Femur (tissue), 1 donor: ENCODE measurements at places on chromosomes 5 and 9.

- no peak for DNase-seq
Observed at GRCh38 chr5:133128066-133128465, 76.3 kb downstream of the HSPA4 start.

DNA sequence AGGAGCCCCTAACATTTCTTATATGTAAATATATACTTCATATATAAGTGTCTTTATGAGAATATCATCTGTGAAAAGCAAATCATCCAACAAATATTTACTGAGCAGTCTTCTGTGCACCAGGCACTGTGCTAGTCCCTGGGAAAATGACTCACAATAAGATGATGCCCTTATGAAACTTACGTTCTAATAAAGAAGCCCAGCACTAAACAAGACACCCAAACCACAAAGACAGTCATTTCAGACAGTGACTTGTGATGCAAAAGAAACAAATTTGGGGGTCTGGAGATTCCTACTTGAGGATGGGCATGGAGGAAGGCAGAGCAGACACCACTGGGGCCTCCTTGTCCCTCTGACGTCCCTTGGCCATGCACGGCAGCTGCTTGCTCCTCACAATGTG, 30.6 kb upstream of the PPP1R2B start:
- DNase-seq: no peak

GRCh38 chr5:79512471-79513307, 1.2 kb downstream of the HOMER1 start:
- DNase-seq: peak; percentile 30

GRCh38 chr5:55638051-55638450, 74.1 kb downstream of the SLC38A9 start:
- no peak for DNase-seq

DNA sequence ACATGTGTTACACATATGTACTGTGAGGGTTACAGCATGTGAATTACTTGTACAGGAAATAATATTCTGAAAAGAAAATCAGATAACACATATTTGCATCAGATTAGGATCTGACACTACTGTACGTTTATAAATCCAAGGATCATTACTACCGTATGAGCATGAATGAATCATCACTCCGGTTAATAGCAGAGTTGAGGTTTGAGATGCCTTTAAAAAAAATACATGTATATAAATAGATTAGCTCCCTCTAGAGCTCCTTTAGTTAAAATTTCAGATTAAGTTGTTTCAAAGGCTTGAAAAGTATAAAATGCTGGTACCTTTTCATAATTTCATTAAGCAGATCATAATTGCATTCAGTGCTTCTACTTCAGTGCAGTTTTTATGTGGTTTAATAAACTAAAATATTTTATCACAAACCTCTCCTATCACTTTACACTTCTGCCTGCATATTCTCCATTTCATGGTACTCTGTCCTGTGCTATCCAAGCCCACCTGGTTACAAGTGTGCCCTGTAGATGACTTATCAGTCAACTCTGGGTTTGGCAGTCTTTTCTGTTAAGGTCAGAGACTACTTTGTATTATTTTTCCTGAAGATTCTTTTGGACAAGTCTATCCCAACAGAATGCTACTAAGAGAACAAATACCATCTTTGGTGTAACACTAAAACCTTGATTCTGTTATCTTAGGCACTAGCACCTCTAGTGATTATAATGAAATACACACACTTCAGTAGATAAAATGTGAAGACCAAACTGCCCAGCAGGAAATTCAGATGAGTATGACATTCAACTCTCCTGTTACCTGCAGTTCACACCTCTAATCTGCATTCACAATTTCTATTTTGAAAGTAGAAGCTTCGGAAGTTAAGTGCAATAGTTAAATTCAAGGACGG, 48.0 kb upstream of the POU5F2 start:
- no peak for DNase-seq

DNA sequence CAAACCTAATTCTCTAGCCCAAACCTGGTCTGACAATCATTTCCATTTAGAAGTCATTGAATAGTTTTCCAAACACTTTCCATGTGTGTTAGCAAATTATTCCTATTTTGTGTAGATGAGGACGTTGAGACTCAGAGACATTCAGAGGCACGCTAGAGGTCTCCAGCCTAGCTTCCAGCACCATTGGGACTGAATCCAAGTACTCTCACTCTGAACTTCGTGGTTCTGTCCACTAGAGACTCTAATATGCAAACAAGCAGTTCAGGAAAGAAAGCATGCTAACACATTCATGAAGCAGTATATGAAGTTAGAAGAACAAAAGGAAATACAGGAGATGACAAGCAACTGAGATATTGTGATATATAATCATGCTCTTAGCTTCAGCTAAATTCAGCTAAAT, 354.8 kb downstream of the NTRK2 start:
- peak; percentile 55 for DNase-seq

DNA sequence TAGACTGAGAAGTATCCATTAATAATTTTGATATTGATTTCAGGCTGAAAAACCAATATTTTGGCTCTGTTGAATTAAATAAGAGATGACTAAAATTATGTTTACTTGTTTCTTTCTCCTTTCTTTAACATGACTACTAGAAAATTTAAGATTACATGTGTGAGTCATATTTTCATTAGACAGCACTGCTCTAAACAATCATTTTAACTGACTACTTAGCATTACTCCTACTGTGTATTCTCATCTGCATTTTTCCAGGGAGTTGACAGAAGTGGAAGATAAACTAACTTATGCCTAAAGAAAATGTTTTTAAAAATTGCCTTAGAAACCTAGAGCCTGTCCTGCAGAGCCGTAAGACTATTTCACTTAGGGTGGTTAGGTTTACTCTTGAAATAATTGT, 29.1 kb downstream of the TNC start:
- no peak for DNase-seq

GRCh38 chr5:55324815-55325418, 17.1 kb downstream of the MTREX start:
- DNase-seq: no peak

- peak; percentile 91 for DNase-seq
Observed at GRCh38 chr5:141476132-141476911, 556 bp downstream of the PCDHGC3 start.

- DNase-seq: no peak
Observed at GRCh38 chr5:154997746-154998145, 15.8 kb upstream of the KIF4B start.

- DNase-seq: no peak
Observed at GRCh38 chr5:40578501-40579451, 100.9 kb upstream of the PTGER4 start.

- DNase-seq: no peak
Observed at GRCh38 chr9:91555132-91555531, 131.5 kb upstream of the NFIL3 start.

- DNase-seq: no peak
Observed at GRCh38 chr9:95477441-95477840, 39.3 kb downstream of the PTCH1 start.

GRCh38 chr5:170112876-170113521, 7.3 kb downstream of the FOXI1 start:
- no peak for DNase-seq

GRCh38 chr5:119016125-119016774, 27.9 kb upstream of the DTWD2 start:
- DNase-seq: no peak

DNA sequence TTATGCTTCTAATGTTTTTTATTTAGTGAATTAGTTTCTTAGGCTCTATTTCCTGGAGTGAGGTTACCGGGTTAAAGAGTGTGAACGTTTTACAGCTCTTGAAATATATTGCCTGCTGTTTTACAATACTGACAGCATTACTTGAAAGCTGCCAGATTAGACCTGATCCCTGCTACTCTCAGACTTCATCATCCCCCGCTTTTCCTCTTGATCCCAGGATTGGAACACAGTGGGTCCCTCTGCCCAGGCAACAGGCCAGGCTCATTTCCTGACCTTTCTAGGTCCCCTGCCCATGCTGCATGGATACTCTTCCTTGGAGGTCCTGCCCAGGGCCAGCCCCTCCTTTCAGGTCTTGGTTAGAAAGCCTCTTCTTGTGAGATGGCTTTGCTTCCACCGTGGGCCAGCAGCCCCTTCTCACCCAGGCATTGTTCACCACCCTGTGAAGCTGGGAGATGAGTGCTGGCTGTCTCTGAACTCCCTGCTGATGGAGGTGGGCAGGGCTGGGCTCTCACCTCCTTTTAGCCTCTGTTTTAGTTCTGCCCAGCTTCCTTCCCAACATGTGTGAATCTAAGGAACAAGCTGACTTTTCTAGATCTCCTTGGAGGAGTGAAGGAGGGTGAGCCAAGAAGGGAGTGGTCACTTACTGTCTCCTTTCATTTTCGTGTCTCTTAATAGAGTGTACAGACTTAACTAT, 15.5 kb upstream of the FAM120AOS start:
- peak; percentile 37 for DNase-seq

- no peak for DNase-seq
Observed at GRCh38 chr9:114451707-114452031, 53.6 kb downstream of the WHRN start.

- DNase-seq: no peak
Observed at GRCh38 chr9:89888677-89889076, 283.9 kb downstream of the GADD45G start.

- no peak for DNase-seq
Observed at GRCh38 chr5:73673161-73673591, 47.2 kb downstream of the ARHGEF28 start.

DNA sequence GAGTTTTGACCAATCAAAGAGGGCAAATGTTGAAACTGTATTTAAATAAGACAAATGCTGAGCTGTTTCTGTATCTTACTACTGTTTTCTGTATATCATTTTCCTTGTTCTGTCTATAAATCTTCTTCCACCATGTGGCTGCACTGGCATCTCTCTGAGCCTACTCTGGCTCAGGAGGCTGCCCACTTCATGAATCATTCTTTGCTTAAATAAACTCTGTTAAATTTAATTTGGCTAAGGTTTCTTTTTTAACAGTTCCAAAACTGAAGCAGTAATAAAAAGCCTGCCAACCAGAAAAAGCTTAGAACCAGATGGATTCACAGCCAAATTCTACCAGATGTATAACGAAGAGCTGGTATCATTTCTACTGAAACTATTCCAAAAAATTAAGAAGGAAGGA, 40.2 kb upstream of the TAS2R1 start:
- DNase-seq: no peak

GRCh38 chr9:96126321-96126881, 175.6 kb downstream of the HSD17B3 start:
- DNase-seq: peak; percentile 34

GRCh38 chr5:376799-377325, 55.3 kb downstream of the AHRR start:
- peak; percentile 10 for DNase-seq

DNA sequence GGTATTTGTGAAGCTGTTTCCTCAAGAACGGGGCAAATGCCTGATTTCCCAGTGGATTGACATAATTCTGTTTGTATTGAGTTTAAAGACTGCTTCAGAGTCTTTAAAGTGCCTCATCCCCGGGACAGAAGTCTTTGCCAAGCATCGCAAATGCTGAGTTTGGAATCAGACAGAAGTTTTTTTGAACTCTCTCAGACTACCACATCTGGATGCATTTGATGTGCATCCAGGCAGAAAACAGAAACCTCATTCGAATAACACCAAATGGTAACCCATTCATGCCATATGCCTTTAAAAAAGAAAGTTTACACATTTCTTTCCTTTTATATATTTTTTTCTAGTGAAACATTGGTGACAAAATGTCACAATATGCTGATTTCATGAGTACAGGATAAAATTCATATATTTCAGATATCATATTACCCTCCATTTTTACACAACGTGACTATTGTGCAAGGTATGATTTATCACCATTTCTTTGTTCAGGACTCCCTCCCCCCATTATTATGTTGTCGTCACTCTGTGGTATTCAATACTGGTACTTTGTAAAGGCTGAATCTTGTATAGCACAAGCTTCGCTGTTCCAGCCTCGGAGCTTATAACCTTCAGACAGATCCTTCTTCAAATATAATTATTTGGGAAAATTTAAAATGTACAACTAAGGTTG, 91.1 kb downstream of the ZNF608 start:
- peak; percentile 70 for DNase-seq

DNA sequence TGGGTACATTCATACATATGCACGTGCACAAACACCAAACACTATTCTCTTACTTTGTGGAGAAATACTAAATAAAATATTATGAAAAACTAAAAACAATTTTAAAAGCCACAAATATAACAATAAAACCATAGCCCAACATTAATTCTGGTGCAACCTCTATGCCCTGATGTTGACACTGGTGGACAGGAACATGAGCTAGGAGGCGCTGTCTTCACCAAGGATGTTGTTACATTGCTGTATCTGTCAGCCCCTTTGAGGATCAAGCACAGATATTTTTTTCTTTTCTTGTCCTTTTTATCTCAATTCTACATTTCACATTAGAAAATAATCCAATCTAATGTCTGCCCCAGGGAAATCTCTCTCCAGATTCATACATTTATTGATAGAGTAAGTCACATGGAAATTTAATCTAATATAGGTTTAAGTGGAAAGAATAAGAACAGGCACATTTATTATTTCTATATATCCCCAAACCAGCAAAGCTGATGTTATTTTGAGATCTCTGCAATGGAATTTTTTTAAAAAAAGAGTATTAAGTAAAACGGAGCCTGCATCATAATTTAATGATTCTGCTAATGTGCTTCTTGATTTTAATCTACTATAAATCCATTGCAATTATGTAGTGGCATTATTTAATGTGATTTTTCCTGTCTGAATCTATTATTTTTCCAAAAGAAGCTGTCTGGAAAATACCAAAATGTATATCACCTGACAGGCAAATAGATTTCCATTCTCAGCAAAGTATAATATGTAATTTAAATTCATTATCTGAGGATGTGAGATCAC, 716.5 kb downstream of the MTRR start:
- DNase-seq: no peak

DNA sequence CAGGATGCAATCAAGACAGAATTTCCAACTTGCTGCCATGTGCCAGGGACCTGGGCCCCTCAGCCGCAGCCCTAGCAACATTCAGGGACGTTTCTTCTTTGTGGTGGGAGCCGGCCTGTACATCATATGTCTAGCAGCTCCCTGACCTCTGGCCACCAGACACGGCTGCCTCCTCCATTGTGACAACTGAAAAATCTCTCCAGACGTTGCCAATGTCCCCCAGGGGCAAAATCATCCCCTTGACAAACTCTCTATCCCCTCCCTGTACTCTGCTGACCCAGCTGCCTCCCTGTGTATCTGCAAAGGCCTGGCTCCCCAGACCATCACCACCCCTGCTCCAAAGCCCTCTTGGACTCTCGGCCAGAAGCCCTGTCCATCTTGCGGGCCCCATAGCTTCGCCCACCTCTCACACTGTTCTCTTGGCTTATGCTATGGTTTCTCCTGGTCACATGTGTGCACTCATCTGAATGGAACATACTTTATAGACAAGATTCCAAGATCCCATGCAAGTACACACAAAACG, 40.8 kb downstream of the BICD2 start:
- no peak for DNase-seq

DNA sequence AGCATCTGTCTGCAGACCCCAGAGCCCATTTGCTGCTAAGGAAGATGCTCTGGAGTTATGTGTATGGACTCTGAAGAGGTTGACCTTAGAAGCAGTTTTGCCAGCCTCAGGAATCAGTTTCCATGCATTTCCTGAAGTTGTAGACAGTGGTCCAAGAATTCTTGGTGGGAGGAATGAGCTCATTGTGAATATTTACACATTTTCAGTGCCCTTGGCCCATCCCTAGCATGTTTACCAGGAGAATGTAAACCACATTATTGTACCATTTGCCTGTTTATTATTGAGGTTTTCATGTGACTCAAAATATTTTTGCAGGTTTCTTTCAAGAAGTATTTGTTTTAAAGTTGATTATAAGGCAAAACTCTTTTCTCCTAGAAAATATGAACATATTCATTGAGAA, 93.8 kb downstream of the NXNL2 start:
- no peak for DNase-seq

GRCh38 chr5:42843675-42844292, 32.1 kb upstream of the SELENOP start:
- no peak for DNase-seq
